ENCODE measurements at places on chromosomes 6 and 20. TPM values are rescaled to one million over a fixed set of nuclear protein-coding genes. Genes with fewer than 3 reads are reported as not detected.

WFDC12 gene
- total RNA-seq, result not detected

GRCh38 chr6:121733234-121733633 lies 297.8 kb downstream of the GJA1 start:
- no peak for DNase-seq

- no peak for DNase-seq
Measured at GRCh38 chr6:56808871-56809359, 146.0 kb upstream of the BEND6 start.

DNA sequence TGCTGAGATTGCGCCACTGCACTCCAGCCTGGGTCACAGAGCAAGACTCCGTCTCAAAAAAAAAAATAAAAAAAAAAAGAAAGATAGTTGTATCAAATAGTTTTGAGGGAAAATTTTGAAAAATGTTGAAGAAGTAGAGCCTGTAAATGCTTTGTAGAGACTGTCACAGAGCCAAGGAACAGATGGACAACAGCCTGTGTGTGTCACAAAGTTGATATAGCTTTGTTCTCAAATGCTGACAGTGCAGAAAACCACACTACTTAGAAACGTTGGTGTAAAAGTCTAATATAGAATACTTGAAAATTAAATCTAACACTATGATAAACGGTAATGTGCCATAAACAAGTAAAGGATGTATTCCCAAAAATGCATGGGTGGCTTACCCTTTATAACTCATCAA lies 25.4 kb downstream of the PTK7 start:
- no peak for DNase-seq

- DNase-seq, result no peak
Measured at GRCh38 chr20:43969028-43969447, 54.4 kb downstream of the TOX2 start.

RSPH9 gene
- total RNA-seq, result not detected

- no peak for DNase-seq
Measured at GRCh38 chr6:15512126-15512525, 150.7 kb downstream of the DTNBP1 start.

Data from activated naive CD8-positive, alpha-beta T cell treated with anti-CD3 and anti-CD28 coated beads, Interleukin-2, amount 10 ng/mL, durations not matched to agents 7 days and 5 days (primary cell).